ENCODE measurements at places on chromosomes 12 and 14. TPM values are rescaled to one million over a fixed set of nuclear protein-coding genes. Genes with fewer than 3 reads are reported as not detected.

- DNase-seq, result no peak
These were observed 144.1 kb upstream of the PELI2 start for GRCh38 chr14:55973911-55974630.

- no peak for DNase-seq
These were observed 42.6 kb downstream of the A2M start for GRCh38 chr12:9073076-9073475.

DNA sequence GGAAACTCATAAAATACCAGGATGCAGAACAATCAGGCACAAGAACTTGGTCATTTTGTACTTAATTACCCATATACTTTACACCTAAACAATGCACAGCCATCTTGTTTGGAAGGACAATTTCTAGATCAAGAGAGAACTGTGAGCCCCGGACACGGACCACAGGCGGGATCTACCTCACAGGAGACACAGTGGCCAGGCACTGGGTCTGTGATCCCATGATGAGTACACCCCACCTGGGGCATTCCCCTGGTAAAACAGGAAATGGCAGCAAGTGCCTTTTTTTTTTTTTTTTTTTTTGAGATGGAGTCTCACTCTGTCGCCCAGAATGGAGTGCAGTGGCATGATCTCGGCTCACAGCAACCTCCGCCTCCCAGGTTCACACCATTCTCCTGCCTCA, 15.2 kb downstream of the GOLGA3 start:
- no peak for DNase-seq

GRCh38 chr12:43104494-43104893, 447.5 kb downstream of the ADAMTS20 start:
- no peak for DNase-seq

- DNase-seq, result no peak
These were observed 82.6 kb upstream of the SLC38A4 start for GRCh38 chr12:46908236-46908935.

GRCh38 chr12:63445224-63445880, 222.9 kb downstream of the DPY19L2 start:
- no peak for DNase-seq

- DNase-seq, result no peak
These were observed 11.8 kb downstream of the ATG14 start for GRCh38 chr14:55399852-55400251.

RAD9B gene
- total RNA-seq, result 0.09 TPM

GPR162 gene
- 8.2 TPM for total RNA-seq

CCDC85C gene
- total RNA-seq, result 30.4 TPM

SLC7A8 gene
- total RNA-seq, result 200 TPM

RNF10 gene
- total RNA-seq, result 155 TPM

SERPINA9 gene
- not detected for total RNA-seq
